Hematopoietic multipotent progenitor cell (in vitro differentiated cells): ENCODE measurements at places on chromosomes 12 and 14.

GRCh38 chr12:98449584-98449983, 65.8 kb upstream of the TMPO start:
- DNase-seq, result no peak

DNA sequence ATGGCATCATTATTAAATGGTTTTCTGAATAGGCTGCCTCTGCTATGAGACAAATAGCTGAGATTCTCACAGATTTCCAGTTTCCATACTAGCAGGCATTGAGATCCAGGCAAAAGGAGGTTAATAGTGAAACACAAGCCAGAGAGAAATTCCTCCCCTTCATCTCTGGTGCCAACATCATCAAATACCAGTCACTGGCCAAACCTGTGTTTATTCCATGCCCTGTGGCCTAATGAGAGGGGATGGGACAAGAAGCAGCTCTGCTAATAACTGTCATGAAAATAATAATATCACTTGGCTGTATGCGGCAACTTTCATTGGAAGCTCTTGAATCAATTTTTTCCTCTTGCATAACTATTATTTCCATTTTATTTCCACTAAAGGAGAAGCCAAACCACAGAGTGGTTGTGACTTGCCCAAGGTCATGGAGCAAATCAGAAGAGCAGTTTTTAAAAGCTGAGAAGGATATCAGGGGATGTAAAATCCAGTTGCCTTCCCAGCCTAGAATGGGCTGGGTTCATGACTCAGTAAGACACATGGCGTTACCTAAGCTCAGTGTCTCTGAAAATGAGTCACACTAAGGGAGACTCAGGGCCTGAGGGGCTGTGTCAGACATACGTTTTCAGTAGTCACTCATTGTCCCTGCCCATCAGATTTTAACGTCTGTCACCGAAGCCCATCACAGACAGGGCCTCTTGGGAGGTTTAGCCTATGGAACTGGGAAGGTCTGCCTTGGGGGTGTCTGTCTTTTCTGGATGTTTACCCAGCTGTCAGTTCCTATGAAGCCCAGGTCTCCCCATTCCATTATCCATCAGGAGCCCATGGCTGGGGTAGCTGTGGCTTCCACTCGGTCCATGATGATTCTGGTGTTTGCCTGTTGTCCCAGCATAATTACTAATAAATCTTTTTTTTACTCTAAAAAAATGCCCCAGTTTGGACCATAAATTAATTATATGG, 208.8 kb upstream of the EEA1 start:
- DNase-seq, result no peak

GRCh38 chr12:69096669-69097335, 142.6 kb upstream of the CPSF6 start:
- DNase-seq, result no peak

DNA sequence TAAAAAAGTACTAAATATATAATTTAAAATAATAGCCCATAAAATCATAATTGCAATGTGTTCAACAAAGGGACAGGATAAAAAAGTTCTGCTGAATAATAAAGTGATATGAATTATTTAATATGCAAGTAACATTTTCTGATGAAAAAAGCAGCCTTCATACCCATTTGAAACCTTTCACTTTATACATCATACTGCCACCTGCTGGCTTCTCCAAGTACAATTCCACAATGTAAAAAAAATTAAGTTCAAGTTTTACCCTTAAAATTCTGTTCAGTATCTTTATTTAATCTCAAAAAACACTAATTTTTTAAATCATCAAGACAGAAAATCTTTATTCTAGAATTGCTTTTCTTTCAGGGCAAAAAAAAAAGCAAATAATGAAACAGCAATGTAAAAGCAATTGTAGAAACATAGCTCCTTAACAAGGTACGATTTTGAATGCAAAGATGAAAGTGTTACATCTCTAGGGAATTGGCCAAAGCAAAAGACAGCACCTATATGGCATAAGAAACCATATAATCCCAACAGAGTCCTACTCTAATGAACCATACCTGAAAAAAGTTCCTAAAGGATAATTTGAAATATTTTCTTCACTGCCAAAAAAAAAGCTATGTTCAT, 15.0 kb downstream of the MDM1 start:
- peak; percentile 49 for DNase-seq

DNA sequence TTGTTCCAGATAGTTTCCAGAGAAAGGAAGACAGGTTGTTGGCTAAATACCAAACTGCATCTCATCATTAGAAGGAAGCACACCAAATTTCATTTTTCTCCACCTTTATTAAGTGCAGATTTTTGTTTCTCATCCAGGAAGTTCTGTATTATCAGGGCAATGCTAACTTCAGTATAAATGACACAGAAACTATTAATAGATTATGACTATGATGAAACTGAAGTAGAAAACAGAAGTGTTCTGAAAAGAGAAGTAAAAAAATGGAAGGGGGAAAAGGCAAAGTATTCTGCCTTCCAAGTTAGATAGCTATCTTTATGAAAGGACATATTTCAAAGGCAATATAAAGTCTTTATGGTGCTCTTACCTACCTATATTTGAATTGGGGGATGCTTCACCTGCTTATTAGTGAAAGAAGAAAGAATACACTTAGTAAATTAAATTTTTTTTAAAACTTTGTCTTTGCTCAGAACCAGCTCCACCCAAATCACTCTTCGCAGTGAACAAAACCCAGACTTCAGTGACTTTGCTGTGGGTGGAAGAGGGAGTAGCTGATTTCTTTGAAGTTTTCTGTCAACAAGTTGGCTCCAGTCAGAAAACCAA, 223.9 kb downstream of the PTPRO start:
- no peak for DNase-seq

GRCh38 chr14:35374263-35374712, 30.3 kb downstream of the NFKBIA start:
- DNase-seq, result no peak

- no peak for DNase-seq
Observed at GRCh38 chr12:117098361-117099217, 627 bp downstream of the TESC start.
